AG04449 (cell line): ENCODE measurements at places on chromosomes 13 and 19.

- DNase-seq: no peak
These were observed 14.8 kb upstream of the ATP8B3 start for GRCh38 chr19:1826557-1827521.

- peak; percentile 75 for DNase-seq
These were observed 10.0 kb downstream of the CFD start for GRCh38 chr19:869245-870177.

GRCh38 chr13:43245374-43245964, 222.1 kb downstream of the DNAJC15 start:
- peak; percentile 78 for DNase-seq

DNA sequence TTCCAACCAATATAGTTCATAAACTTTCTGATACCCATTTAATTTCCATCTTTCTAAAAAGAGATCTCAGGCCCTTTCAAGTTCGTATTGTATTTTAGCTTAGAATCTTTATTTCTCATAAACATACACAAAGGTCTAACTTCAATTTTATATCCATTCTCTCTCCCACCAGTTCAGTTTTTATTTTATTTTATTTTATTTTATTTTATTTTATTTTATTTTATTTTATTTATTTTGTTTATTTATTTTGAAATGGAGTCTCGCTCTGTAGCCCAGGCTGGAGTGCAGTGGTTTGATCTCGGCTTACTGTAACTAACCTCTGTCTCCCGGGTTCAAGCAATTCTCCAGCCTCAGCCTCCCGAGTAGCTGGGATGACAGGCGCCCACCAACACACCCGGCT, 552.8 kb downstream of the SLITRK5 start:
- DNase-seq: no peak

DNA sequence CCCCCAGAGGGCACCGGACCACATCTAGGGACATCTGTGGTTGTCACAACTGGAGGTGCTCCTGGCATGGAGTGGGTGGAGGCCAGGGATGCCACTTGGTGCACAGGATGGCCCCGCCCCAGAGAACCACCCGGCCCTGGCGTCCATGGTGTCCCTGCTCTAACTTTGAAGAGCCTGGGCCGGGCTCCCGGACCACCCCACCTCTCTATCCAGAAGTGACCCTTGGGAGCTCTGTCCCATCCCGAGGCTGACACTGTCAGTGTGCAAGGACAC, 22.9 kb upstream of the MYDGF start:
- DNase-seq: no peak

DNA sequence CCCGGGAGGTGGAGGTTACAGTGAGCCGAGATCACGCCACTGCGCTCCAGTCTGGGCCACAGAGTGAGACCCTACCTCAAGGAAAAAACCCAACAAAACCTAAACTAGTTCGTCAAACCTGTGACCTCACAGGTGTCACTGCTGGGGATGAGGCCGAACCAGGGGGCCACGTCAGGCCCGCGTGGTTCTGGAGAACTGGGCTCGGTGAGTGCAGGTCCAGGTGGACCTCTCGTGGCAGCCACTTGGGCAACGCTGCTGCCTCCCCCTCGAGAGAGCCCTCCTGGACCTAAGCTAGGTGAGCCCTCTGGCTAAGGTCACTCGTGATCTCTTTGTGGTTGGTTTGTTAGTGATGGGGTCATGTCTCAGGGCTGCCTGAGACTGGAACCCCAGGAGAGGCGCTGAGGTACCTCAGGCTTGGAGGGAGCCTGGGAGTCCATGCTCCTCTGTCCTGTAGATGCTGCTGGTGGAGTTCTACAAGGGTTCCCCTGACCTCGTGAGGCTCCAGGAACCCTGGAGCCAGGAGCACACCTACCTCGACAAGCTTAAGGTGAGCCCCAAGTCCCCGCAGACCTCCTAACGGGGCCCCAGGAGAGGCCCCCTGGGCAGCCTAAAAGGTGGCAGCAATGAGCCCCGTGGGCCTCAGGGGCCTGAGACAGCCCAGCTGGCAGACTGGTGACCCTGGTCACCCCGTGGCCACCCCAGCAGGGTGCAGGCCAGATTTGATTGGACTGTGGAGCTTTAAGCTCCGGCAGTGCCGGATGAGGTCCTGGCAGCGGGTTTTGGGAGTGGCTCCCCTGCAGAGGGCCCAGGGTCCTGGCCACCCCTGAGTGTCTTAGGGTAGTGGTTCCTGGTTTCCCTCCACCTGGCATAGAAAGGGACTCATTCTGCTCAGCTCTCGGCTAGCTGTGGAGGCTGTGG, 15.6 kb downstream of the MPND start:
- DNase-seq: no peak

DNA sequence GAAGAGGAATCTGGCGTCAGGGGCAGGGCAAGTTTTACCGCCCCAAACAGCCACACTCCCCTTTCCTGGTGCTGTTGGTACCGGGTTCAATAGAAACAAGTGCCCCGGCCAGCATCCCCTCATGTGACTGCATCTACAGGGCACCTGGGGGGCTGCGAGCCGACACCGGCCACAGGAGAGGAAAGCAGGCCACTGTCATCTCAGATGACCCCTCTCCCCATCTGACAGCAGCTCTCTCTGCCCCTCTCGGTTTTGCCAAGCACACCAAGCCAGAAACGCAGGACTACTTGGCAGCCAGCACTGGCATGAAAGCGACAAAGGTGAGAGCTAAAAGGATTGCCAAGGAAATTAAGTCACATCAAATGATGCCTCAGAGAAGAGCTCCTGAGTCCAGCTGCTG, 37.1 kb downstream of the MLLT1 start:
- no peak for DNase-seq

GRCh38 chr13:70835371-70835770, 727.1 kb upstream of the KLHL1 start:
- DNase-seq: no peak

DNA sequence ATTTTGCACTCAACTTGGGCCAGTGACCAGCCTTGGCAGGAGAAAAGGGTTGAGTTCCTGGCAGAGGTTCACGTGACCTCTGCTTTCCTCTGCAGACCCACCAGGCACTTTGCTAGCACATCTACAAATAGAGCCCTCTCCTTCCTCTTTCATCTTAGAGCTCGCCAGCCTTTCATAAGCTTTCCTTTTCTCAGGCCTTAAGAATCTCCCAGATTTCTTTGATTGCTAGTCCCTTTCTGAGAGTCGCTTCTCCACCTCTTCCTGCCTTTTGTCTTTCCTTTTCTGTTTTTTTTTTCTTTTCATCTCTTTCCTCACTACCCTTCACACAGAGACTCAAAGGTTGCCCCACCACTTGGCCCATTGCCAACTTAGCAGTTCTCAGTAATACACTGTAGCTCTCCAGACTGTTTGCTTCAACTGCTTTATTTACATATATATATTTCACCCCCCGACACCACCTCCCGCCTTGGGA, 375.7 kb upstream of the SPRY2 start:
- DNase-seq: no peak

GRCh38 chr13:108959234-108959633, 329.8 kb downstream of the MYO16 start:
- DNase-seq: no peak

DNA sequence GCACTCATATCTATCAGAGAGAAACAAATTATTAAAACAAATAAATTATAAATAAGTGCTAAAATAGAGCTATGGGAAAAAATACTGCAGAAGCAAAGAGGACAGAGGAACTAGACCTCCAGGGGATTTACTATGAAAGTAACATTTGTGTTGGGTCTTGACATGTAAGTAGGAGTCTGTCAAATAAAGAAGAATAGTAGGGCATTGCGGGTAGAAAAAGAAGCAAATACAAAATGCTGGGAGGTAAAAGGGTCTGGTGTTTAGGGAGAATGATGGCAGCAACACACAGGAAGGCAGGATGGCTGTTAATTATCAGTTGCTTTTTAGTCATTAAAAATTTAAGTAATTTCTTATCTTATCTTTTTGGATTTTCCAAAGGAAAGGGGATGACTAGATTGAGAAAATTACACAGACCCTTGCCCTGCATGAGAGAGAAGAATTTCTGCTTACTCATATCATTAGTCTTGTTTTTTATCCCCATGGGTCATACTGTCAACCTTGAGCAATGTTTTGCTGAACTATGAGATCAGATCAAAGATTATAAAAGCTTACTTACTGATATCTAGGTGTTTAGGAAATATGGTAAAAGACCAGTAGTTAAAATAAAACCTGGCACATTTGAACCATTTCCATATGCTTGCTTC, 472.7 kb downstream of the DIAPH3 start:
- DNase-seq: no peak

GRCh38 chr19:40688309-40688708, 2.1 kb downstream of the NUMBL start:
- no peak for DNase-seq

DNA sequence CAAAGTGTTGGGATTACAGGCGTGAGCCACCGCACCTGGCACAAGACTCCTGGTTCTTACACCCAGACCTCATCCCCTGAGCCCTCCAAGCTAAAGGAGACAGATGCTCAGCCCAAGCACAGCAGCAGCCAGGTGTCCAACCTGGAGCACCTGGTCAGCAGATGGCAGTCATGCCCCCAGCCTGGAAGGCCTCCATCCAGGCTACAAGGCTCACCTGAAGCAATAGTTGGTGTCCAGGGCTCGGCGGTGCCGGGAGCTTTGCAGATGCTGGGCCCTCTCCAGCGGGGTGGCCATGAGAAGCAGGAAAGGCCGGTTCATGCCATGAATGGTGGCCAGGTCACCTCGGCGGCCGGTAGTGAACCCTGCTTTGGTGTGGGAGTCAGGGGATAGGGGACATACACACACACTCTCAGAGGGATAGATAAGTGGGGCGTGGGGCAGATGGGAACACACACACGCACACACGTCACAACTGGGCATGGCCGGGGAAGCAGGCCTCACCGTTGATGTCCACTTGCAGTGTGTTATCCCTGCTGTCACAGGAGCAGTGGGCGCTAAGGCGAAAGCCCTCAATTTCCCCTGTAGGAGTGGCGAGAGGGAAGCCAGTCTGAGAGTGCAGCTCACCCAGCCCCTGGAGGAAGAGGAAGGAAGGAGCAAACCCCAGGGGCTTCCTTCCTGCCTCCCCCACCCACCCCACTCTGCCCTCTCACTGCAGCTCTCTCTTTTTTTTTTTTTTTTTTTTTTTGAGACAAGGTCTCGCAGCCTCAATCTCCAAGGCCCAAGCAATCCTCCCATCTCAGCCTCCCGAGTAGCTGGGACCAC, 11.8 kb downstream of the TGFB1 start:
- DNase-seq: no peak

DNA sequence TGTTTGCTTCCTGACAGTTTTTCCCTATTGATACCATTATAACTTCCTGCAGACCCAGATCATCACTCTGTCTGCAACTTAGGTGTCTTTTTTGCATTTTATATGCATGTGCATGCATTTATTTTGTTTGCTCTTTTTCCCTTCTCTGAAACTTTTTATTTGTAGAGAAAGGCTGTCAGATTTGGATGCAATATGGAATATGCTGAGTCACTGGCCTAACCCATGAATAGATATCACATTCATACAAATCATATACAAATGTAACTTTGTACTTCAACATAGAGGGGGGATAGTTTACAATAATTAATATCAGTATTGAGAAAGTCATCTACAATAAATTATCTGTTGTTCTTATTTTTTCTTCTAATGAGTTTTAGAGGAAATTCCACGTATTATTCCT, 1465.0 kb downstream of the EFNB2 start:
- no peak for DNase-seq

GRCh38 chr13:72109863-72110262, 242.9 kb upstream of the DACH1 start:
- DNase-seq: no peak

DNA sequence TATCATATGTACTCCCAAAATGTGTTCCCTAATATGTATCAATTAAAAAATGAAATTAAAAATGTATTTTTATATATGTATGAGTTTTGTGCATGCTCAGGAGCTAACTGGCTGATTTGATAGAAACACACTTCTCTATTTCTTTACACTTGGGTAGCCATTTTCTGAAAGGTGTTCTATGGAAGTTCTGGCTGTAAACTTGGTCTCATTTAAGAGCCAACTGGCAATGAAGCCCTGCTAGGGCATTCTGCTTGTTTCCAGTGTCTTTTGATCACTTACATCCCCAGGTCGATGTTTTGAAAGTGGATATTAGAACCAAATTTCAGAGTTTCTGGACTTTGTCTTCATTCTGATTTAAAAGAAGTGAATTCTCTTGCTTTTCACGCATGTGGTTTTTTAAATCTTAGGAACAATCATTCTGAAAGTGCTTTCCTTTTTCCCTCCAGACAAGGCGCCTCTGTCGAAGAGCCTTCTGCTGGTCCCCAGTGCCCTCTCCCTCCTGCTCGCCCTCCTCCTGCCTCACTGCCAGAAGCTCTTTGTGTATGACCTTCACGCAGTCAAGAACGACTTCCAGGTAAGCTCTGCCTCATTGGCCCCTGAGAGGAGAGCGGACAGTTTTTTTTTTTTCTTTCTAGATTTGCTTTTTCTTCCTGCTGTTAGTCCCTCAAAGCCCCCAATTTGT, 20.1 kb downstream of the GPR18 start:
- DNase-seq: no peak

GRCh38 chr19:45558399-45558878, 26.2 kb downstream of the OPA3 start:
- no peak for DNase-seq

DNA sequence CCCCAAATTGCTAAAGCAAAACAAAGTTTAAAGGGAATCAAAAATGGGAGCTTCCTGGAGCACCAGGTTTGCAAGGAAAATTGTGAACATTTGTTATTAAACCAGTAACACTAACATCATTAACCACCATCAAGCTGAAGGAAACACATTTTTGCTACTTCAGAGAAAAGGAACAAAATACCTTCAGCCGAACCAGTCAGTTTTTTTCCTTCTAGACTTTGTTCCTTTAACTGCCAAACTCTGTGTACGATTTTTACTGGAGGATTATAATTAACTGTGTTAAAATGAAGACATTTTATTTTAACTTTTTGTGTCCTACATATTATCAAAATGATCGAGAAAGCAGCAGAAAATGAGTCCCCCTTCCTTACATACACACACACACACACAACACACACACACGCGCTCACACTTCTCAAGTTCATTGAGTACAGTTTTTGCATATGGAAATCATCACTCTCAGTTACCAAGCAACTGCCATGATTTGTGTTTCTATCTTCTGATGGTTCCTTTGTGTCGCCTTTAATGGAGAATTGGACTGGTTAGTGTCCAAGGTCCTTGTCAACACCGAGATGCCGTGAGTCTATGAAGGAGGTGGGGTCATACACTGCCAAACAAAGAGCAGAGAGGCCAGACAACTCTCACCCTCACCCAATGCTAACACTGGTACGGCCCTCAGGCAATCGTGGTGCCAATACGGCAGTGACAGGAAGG, 9.8 kb upstream of the SERP2 start:
- DNase-seq: no peak
